Activated T-helper 1 cell treated with Interleukin-2 at 50 U/mL for 16 hours (primary cell): ENCODE measurements at places on chromosomes 3 and 15.

- no peak for DNase-seq
Measured at GRCh38 chr15:78092261-78093041, at the start of gene SH2D7. TSS of gene SH2D7 (plus strand) at chr15:78092561. CDS start at chr15:78092585, 24 bp downstream.

GRCh38 chr3:53215816-53216215 is 40.0 kb downstream of the TKT start:
- no peak for DNase-seq

DNA sequence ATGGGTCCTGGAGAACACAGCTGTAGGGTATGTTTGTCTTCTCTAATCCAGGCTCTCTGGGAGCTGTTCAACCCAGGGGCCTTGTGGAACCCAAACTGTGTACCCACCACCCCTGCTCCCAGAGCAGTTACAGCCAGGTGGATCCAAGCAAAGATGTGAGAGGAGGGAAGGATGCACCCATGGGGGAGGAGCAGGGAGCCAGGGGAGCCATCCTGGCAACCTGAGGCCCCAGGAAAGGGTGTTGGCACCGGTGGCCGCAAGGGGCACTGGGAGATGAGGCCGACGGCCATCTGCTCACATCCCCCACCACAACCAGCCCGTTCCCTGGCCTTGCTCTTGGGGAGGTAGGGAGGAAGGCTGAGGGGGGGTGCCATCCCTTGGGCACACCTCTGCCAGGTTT is 43.2 kb downstream of the CMTM6 start:
- no peak for DNase-seq

GRCh38 chr3:159941038-159942000 is 47.3 kb upstream of the IL12A start:
- DNase-seq, result no peak

DNA sequence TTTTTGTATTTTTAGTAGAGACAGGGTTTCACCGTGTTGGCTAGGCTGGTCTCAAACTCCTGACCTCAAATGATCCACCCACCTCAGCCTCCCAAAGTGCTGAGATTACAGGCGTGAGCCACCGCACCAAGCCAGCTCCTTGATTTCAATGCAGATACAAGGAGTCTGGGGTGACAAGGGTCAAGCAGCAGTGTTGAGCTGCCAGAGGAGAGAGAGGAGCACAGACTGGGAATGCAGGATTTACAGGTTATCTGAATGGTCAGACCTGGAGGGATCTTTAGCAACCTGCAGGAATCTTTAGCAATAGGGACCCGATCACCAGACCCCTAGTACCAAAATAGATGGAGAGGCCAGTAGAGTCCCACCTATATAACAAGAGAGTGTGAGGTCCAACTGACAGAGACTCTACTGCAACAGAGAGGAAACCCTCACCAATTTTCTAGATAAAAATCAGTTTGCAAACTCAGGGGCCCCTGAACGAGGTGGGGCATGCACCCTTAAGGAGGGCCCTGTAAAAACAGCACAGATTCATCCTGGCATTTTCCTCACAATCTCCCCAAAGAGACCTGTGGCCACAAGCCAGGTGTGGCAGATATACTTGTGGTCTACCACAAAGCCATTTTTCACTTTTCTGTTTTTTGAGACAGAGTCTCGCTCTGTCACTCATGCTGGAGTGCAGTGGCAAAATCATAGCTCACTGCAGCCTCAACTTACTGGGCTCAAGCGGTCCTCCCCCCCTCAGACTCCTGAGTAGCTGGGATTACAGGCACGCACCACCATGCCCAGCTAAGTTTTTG is 10.7 kb upstream of the SHISA5 start:
- no peak for DNase-seq

DNA sequence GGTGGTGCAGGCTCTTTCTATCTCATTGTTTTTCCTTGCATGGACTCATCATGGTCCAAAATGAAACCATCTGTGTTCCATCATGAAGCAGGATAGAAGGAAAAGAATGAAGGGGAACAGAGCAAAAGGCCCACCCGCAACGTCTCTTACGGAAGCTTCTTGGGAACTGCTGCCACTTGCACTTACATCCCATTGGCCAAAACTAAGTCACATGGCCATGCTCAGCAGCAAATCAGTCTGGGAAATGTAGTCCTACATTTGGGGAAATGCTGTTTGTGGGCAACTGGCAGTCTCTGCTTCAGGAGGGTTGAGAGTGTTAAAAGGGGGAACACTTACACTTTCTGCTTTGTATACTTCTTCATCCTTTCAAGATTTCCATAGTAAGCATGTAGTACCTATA is 191.6 kb downstream of the SV2B start:
- DNase-seq, result no peak

DNA sequence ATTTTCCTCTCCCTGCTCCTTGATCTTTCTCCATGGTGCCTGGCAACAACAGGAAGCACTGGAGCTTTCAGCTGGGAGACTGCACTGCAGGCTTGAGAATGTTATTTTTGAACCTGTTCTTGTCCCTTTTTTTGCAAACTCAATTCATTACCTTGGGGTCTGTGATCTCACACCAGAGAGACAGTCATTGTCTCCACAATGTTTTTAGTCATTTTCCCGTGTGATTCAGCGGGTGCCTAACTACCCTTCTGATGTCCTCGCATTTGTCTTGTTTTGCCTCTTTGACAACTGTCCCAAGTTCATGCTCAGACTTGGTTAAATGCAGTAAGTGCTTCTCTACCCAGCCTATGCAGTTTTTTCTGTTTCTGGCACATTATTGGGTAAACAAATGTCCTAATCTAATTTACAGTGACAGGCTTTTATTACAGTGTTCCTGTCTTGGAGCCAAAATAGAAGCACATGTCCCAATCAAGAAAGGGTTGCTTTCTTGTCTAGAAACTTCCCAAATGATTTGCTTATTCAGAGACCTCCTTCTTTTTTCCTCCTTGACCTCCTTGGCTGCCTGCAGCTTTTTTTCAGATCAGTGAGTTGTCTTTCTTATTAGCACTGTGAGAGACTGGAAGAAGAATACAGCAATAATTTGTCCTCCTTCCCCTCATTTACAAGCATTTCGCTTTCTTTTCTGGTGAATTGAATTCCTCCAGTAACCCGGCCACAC is 162.4 kb downstream of the NSUN3 start:
- no peak for DNase-seq

DNA sequence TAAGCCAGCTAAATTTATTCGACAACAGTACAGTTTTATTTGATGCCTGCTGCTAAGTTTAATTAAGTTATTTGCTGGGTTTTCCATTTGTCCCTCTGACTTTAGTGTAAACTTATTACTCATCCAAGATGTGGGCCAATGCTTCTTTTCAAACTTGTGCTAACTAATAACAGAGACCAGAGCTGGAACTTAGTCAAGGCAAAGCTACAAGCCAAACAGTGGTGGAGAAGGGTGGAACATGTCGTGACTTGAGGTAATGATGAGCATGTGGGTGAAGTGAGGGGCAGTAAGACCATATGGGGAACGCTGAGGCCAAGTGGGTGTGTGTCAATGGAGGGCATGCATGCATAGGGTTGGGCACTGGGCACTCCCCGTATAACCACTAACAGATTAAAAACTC is 63.9 kb downstream of the NMD3 start:
- no peak for DNase-seq

DNA sequence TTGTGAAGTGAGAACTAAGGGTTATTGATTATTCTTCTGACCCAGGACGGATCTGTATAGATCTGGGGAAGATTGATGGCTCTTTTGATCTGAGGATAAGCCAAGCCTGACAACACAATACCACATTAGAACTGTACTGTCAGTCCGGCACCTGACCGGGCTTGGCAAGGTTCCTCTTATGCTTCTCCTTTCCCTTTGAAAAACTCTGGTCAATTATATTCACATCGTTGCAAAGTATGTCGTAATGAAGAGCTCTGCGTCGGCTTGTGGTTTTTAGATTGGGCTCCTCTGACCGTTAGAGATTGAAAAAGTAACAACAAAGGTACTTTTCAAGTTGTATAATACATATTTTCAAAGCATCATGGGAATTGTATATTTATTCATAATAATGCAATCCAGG is 389.8 kb downstream of the NR2F2 start:
- no peak for DNase-seq

DNA sequence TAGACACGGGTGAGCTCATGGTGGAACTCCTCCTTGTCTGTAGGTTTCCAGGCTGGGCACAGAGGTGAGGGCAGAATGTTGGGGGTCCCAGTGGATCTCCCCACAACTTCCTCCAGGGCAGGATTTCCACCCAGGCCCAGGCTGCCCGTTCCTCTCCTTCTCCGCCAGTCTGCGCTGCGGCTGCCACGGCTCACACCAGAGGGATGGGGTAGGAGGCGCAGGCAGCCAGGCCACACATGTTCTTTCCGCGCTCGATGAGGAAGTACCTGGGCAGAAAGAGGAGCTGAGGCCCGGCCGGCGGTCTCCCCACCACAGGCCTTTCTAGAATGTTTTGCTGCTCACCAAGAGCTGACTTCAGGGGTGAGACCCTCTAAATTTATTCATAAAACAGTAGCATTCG is 22.9 kb downstream of the CTSH start:
- DNase-seq, result no peak

DNA sequence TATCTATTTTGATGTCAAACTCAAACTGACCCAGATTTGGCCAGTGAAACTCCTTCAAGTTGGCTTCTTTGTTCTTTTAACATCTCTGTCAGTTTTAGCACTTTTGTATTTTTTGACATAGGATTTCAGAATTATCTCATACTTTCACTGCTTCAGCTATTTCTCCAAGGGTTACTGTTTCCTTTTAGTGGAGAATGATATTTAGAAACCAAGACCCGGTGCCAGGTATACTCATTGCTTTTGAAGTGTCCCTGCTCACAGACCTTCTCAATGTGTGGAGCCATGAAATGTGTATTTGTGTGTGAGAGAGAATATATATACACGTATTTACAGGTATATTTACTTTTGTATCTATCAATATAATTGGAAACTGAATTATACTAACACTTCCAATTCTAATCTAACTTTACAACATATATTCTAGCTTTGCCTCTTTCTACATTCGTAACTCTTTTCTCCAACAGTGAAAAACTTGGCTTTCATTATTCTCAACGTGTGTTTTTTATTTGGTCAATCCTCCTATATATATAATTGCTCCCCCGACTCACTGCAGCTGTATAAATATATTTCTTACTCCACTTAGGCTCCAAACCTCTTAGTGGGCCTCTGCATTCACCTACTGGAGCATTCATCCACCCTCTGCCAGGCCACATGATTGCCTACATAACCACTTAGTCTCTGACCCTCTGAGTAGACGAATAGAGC is 54.0 kb downstream of the OTOL1 start:
- no peak for DNase-seq

GRCh38 chr15:37142371-37142770 is 42.0 kb upstream of the MEIS2 start:
- DNase-seq, result no peak

DNA sequence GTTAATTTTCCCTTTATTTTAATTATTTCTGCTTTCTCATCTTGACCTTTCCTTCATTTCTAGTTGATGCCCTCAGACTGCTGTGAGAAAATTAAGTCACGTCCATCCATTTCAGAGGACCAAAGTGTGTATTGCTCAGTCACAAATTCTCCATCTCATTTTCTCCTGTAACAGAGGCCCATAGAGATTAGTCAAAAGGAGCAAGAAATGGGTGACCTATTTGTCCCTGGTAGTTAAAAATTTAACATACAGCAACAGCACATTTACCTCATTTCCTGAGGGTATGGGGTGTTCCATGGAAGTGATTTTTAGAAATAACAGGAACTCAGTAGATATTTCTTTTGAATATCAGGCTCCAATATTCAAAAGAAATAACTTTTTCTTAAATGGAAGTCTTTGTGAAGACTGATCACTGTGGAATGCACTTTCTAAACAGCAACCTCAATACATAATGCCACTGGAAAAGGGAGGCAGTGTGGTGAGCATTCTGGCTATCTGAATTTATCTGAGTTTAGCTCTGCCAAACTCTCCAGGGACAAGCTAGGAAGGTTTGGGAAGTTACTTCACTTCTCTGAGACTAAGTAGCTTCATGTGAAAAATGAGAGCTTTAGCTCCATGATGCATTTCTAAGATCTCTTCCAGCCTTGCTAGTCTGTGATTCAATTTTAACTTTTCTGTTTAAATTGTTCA is 808.2 kb downstream of the SQOR start:
- no peak for DNase-seq
